ENCODE measurements at places on chromosomes 12 and 14.

GRCh38 chr12:46370380-46370734 lies 2.2 kb downstream of the SLC38A2 start:
- DNase-seq = no peak

- DNase-seq = no peak
Observed at GRCh38 chr14:61518403-61518802, 176.9 kb upstream of the HIF1A start.

DNA sequence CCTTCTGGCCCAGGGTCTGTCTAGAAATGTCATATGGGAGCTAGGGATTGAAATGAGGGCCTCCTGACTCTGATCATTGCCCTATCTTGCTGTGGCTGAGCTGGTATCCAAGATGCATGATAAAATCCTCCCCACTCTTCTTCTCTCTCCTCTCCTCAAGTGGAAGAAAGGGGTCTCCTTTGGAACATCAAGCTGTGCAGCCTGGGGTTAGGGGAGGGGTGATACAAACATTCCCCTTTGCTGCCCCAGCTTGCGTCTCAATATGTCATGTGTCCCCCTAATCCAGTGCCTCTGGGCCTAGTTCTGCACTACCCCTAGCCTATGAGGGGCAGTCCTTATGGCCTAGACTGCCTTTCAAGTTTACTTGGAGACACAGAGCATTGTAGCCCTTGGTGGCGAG lies 8.5 kb downstream of the RDH16 start:
- no peak for DNase-seq

DNA sequence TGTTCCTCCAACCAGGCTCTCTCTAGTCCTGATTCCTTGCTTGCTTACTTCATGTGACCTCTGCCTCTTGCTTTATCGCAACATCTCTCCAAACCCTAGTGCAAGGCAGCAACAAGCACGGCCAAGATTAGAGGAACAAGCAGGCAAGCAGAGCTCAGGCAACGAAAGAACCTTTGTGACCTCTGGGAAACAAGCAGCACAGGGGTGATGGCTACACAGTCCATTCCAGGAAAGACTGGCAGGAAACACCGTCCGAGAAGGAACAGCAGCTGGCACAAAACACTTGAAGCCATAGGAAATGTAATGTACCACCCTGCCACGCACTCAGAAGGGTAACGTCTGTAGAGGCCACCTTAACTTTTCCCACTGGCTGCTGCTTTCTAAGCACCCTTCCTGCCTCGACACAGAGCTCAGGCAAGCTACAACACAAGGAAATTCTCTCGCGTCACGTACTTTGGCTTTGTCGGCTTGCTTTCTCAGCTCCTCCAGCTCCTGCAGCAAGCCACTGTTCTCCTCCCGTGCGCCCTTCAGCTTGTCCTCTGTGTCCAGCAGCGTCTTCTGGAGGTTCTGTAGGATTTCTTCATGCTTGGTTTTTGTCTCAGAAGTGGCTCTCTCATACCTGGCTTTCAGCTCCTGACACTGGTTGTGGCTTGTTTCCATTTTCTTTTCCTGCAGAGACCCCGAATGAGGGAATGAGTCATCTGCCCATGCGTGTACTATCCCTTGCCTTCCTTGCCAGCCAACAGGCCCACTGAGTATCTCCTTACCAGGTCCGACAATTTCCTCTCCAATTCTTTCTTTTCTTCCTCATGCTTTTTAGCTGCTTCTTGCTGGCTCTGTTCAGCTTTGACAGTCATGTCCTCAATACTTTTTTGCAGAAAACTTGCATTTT lies 61.4 kb upstream of the VPS33A start:
- no peak for DNase-seq

DNA sequence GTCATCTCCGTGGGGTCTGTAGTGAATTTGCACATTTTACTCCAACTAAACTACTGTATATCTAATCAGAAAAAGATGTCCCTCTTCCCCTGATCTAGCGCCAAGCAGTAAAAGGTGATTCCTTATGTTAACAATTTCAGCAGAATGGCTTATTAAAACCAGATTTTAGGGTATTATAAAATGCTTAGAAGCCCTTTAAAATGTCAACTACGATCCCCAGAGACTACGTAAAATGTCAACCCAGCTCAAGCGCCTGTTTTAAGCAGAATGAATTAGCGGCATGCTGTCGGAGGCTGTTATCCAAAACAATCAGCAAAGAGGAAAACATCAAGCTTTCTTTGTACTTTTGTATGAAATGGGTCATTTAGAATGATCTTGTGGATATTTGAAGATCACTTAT lies 408.9 kb downstream of the SOX5 start:
- DNase-seq = no peak

GRCh38 chr12:60494244-60494643 lies 898.4 kb downstream of the SLC16A7 start:
- no peak for DNase-seq

GRCh38 chr14:82805892-82806825 lies 1272.5 kb upstream of the SEL1L start:
- DNase-seq = no peak

DNA sequence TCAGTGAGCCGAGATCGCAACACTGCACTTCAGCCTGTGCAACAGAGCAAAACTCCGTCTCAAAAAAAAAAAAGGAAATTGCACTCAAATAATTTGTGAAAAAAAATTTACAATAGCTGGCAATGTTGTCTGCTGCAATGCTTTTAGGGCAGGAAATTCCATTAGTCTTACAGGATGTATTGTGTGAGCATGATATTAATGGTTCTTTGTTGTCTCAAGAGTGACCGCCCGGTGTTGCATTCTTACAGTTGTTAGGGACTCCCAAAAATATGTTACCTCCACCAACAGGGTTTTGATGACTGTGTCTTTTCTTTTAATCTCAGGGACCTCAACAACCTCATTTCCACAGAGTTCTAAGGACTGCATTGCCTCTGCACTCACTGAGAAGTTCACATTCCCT lies 44.8 kb downstream of the PZP start:
- no peak for DNase-seq
